ENCODE measurements at places on chromosomes 1 and 21. TPM values are rescaled to one million over a fixed set of nuclear protein-coding genes. Genes with fewer than 3 reads are reported as not detected.

- no peaks in the 10 kb centered on the region for H3K4me1 ChIP-seq
- H3K36me3 ChIP-seq: no peaks in the 10 kb centered on the region
- H3K27me3 ChIP-seq: no peaks in the 10 kb centered on the region
- no peak for DNase-seq
- H3K27ac ChIP-seq: no peak overlapping the region
Observed at GRCh38 chr1:242468784-242469183, 55.7 kb downstream of the PLD5 start.

GRCh38 chr1:18256282-18257235 is 149.0 kb downstream of the IGSF21 start:
- DNase-seq: peak; percentile 79
- no peak overlapping the region for H3K4me3 ChIP-seq
- no peak overlapping the region for H3K27ac ChIP-seq
- H3K36me3 ChIP-seq: no peaks in the 10 kb centered on the region
- H3K27me3 ChIP-seq: no peaks in the 10 kb centered on the region
- no peaks in the 10 kb centered on the region for H3K4me1 ChIP-seq

GRCh38 chr1:246907472-246907871 is 24.3 kb downstream of the AHCTF1 start:
- no peaks in the 10 kb centered on the region for H3K4me1 ChIP-seq
- peak; percentile 62 for DNase-seq
- no peak overlapping the region for H3K27ac ChIP-seq
- H3K27me3 ChIP-seq: no peaks in the 10 kb centered on the region
- no peak overlapping the region for H3K4me3 ChIP-seq
- peaks cover 70% of the 10 kb centered on the region for H3K36me3 ChIP-seq

DNA sequence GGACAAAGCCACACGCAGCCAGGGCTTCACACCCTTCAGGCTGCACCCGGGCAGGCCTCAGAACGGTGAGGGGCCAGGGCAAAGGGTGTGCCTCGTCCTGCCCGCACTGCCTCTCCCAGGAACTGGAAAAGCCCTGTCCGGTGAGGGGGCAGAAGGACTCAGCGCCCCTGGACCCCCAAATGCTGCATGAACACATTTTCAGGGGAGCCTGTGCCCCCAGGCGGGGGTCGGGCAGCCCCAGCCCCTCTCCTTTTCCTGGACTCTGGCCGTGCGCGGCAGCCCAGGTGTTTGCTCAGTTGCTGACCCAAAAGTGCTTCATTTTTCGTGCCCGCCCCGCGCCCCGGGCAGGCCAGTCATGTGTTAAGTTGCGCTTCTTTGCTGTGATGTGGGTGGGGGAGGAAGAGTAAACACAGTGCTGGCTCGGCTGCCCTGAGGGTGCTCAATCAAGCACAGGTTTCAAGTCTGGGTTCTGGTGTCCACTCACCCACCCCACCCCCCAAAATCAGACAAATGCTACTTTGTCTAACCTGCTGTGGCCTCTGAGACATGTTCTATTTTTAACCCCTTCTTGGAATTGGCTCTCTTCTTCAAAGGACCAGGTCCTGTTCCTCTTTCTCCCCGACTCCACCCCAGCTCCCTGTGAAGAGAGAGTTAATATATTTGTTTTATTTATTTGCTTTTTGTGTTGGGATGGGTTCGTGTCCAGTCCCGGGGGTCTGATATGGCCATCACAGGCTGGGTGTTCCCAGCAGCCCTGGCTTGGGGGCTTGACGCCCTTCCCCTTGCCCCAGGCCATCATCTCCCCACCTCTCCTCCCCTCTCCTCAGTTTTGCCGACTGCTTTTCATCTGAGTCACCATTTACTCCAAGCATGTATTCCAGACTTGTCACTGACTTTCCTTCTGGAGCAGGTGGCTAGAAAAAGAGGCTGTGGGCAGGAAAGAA is 8.1 kb downstream of the PSRC1 start:
- H3K4me3 ChIP-seq: peak overlapping the region; percentile 39
- peaks cover 7% of the 10 kb centered on the region for H3K36me3 ChIP-seq
- H3K27ac ChIP-seq: peak overlapping the region; percentile 5
- H3K4me1 ChIP-seq: peaks cover 45% of the 10 kb centered on the region
- DNase-seq: peak; percentile 67
- H3K27me3 ChIP-seq: no peaks in the 10 kb centered on the region

DNA sequence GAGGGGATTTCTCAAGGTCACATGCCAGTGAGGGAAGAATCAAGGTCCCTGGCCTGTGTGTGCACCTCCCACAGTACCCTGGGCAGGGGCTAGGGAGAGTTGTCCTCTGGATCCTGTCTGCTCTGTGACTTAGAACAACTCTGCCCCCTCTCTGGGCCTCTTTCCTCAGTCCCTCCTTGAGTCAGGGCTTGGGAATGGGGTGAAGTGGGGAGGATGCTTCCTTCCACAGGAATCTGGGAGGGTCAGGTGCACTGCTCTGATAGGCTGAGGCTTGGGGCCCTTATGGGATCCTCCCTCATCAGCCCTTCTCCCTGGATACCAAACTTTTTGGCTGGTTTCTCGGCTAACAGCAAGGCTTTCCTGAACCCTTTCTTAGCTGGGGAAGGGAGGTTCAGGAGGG is 2.5 kb downstream of the TRNP1 start:
- peaks cover 5% of the 10 kb centered on the region for H3K4me1 ChIP-seq
- H3K4me3 ChIP-seq: no peak overlapping the region
- H3K27ac ChIP-seq: no peak overlapping the region
- peaks cover 25% of the 10 kb centered on the region for H3K27me3 ChIP-seq
- no peaks in the 10 kb centered on the region for H3K36me3 ChIP-seq

Gene ACTN2
- total RNA-seq: 2.0 TPM

DNA sequence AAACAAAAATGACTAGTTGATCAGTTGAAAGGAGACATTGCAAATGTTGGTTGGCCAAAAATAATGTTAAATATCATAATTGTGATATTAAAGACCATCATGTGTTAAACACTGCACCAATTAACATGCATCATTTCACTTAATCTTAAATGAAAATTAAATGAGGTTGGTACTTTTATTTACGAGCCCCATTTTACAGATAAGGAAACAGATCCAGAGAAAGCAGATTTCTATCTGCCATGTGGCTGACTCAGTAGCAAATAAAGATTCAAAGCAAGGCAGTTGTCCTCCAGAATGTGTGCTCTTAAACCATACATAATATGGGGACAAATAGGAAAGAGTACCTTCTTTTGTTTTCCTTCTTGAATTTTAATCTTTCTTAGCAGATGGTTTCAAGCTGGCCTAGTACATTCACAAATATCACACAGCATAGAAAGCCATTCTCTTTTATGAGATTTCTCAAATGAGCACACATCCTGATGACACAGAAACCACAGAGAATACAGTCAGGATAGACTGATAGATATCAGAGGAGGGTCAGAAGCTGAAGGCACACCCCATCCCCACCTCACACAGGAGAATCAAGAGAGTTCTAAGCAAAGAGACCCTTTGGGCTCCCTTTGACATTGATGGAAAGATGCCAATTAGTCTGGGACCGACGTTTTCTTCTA is 647.9 kb upstream of the CAMK1G start:
- H3K27me3 ChIP-seq: no peaks in the 10 kb centered on the region
- H3K27ac ChIP-seq: no peak overlapping the region
- H3K4me1 ChIP-seq: peaks cover 16% of the 10 kb centered on the region
- DNase-seq: no peak
- H3K36me3 ChIP-seq: no peaks in the 10 kb centered on the region
- H3K4me3 ChIP-seq: no peak overlapping the region

GRCh38 chr1:172178886-172179285 is 241.6 kb upstream of the C1orf105 start:
- no peak overlapping the region for H3K4me3 ChIP-seq
- no peak overlapping the region for H3K27ac ChIP-seq

DNA sequence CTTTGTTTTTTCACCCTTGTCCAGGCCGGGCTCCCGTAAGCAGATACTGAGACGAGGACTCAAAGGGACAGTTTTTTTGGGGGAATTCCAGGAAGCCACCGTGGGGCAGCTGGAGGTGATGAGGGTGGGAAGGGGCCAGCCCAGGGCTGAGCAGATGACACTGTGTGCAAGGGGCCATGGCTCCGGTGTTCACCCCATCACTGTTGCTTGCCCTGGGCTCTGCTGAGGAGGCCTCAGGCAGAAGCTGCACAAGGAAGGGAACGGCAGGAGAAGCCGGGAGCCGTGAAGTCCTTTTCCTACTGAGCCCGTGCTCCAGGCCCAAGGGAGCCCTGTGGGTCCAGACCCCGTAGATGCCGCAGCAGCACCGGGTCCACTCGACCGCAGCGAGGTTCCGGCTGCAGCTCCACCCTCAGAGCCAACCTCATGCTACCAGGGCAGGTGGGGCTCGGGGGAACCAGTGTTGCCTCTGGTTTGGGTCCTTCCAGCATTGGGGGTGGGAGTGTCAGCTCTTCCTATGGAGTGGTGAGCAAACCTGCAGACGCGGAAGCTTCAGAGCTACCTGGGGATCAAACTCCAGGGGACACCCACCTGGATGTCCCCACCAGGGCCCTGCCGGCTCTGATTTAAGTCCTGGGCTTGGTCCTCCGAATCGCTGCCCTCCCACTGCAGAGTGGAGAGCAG is 4.3 kb upstream of the CALML6 start:
- peaks cover 30% of the 10 kb centered on the region for H3K4me1 ChIP-seq
- no peak overlapping the region for H3K27ac ChIP-seq
- H3K4me3 ChIP-seq: no peak overlapping the region
- H3K36me3 ChIP-seq: no peaks in the 10 kb centered on the region
- H3K27me3 ChIP-seq: no peaks in the 10 kb centered on the region

DNA sequence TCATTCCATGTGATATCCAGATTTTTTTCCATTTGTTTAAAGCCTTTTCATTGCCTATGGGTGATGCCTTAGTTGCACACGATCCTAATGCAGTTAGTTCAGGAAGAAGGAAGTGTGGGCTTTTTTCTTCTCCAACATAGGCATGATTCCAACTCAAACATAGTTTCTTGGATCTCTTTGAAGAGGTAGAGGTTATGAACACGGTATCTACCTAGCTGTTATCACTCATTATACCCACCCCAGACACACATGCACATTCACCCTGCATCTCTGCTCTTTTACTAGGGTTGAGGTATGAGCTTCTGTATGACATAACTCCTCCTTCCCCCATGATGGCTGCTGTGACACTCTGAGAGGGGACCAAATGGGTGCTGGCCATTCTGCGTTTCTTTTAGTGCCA is 122.1 kb upstream of the ZNF648 start:
- H3K4me3 ChIP-seq: no peak overlapping the region
- DNase-seq: no peak
- no peak overlapping the region for H3K27ac ChIP-seq
- H3K36me3 ChIP-seq: no peaks in the 10 kb centered on the region
- no peaks in the 10 kb centered on the region for H3K27me3 ChIP-seq

- no peaks in the 10 kb centered on the region for H3K27me3 ChIP-seq
- H3K4me1 ChIP-seq: no peaks in the 10 kb centered on the region
- H3K27ac ChIP-seq: no peak overlapping the region
- no peak for DNase-seq
- H3K4me3 ChIP-seq: no peak overlapping the region
Observed at GRCh38 chr1:210344706-210345105, 16.0 kb downstream of the HHAT start.

Gene TCHH
- total RNA-seq: not detected

GRCh38 chr1:68178821-68179490 is 53.4 kb downstream of the WLS start:
- H3K27me3 ChIP-seq: no peaks in the 10 kb centered on the region
- H3K4me1 ChIP-seq: peaks cover 40% of the 10 kb centered on the region
- H3K4me3 ChIP-seq: no peak overlapping the region
- no peak for DNase-seq

GRCh38 chr1:47870480-47870879 is 126.7 kb downstream of the TRABD2B start:
- no peak overlapping the region for H3K27ac ChIP-seq
- peaks cover 42% of the 10 kb centered on the region for H3K4me1 ChIP-seq
- no peak overlapping the region for H3K4me3 ChIP-seq
- DNase-seq: no peak

Gene TTC34
- 0.38 TPM for total RNA-seq

DNA sequence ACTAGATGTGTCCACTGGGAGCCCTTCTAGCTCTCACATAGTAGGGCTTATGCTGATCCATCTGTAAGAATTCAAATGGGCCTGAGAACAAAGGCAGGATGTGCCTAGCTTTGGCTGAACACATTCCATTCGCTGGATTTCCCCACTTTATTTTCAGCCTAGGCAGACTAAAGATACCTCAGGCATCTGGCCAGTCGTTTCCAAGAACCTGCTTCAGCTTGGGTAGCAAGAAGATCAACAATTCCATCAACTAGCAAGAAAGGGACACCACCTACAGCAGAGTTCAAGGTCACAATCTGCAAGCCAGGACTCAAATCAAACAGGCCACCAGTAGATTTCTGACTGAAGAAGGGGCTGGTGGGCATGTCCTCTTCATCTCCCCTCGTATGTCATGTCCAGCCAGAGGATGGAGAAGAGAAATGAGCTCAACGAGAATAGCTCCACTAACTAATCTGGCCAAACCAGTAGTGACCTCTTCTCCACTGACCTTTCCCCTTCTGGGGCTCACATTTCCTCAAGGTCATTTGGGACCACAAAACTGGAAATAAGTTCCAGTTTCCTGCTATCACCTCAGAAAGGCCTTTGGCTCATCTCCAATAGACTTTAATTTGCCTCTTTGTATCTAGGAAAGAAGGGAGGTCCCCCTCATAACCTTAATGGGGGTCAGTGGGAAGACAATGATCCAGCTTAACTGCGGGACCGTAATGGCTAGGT is 14.2 kb downstream of the TXNIP start:
- DNase-seq: no peak
- H3K4me3 ChIP-seq: no peak overlapping the region
- peak overlapping the region; percentile 92 for H3K27ac ChIP-seq
- H3K27me3 ChIP-seq: no peaks in the 10 kb centered on the region
- H3K36me3 ChIP-seq: no peaks in the 10 kb centered on the region

DNA sequence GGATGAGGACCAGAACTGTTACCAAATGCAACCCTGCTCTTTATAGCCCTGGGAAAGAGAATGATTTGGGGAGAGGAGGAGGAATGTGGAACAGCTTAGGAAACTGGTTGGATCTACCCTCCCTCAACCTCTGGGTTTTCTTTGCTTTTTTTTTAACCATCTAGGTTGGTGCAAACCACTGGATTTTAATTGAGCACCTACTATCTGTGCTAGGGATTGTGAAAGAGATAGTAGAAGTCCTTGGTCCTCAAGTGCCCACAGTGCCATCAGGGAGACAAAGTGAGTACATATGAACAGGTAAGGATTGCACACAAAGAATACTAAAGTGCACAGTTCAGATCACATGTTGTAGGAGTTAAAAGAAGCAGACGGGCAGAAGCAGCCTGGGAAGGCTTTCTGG is 4.7 kb downstream of the TAGLN2 start:
- H3K27ac ChIP-seq: no peak overlapping the region
- H3K36me3 ChIP-seq: peaks cover 18% of the 10 kb centered on the region
- DNase-seq: no peak
- H3K4me1 ChIP-seq: peaks cover 60% of the 10 kb centered on the region
- no peaks in the 10 kb centered on the region for H3K27me3 ChIP-seq
- no peak overlapping the region for H3K4me3 ChIP-seq
